Stimulated activated CD8-positive, alpha-beta memory T cell treated with anti-CD3 and anti-CD28 coated beads, Interleukin-7, amount 100 ng/mL, for 4 hours (primary cell): ENCODE measurements at places on chromosomes 12 and 14.

- no peak for DNase-seq
Measured at GRCh38 chr12:14902465-14902864, 16.8 kb upstream of the MGP start.

DNA sequence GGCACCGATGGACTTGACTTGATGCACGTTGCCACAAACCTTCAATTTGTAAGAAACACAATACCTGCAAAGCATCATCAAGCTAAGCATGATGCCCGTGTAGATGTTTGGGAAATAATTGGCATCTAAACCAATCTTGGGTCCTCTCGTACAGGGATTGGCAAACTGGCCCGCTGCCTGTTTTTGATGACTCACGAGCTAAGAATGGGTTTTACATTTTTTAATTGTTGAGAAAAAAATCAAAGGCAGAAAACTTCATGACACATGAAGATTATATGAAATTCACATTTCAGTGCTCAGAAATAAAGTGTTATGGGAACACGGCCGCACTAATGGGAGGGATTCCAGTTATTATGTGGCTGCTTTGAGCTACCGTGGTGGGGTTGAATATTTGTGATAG lies 10.9 kb downstream of the MTA1 start:
- no peak for DNase-seq

GRCh38 chr12:117152793-117153775 lies 37.2 kb downstream of the FBXO21 start:
- no peak for DNase-seq

- DNase-seq, result no peak
Measured at GRCh38 chr14:29028973-29029582, 262.5 kb downstream of the FOXG1 start.

- no peak for DNase-seq
Measured at GRCh38 chr12:69339999-69340398, 8.2 kb upstream of the LYZ start.

GRCh38 chr12:15904378-15904920 lies 6.7 kb upstream of the DERA start:
- no peak for DNase-seq

GRCh38 chr12:85445060-85445938 lies 165.3 kb downstream of the ALX1 start:
- no peak for DNase-seq

DNA sequence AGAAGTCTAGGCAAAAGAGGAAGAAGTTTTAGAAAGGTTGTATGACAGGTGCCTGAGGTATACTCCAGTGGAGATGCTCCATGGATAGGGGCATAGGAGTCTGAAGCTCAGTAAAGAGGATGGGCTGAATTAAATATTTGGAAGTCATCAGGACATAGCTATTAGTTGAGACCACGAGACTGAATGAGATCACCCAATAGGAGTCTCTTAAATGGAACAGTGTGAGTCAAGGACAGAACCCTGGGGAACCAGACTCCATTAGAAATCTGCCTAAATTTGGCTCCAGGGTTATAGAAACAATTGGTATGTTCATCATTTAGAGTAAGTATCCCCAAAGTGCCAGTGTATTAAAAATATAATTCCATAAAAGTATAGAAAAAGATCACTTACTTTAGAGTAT lies 172.6 kb downstream of the PRKCH start:
- DNase-seq, result no peak

GRCh38 chr12:57162553-57163125 lies 15.2 kb upstream of the LRP1-AS start:
- DNase-seq, result no peak

DNA sequence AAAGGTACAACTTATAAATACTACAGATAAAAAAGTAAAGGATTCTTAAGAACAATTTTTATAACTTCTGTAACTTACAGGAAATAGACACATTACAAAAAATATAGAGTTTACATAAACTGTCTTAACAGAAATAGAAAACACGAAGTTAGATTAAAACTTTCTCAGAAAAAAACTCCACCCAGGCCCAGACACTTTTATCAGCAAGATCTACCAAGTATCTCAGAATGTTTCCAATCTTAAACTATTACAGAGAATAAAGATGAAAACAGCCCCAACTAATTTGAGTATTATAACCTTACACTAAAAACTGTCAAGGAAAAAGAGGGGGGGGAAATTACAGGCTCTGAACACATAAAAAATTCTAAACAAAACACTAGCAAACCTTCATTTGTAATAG lies 8.2 kb downstream of the ZFC3H1 start:
- DNase-seq, result no peak

GRCh38 chr12:49928471-49928870 lies 22.1 kb upstream of the AQP2 start:
- DNase-seq, result no peak

DNA sequence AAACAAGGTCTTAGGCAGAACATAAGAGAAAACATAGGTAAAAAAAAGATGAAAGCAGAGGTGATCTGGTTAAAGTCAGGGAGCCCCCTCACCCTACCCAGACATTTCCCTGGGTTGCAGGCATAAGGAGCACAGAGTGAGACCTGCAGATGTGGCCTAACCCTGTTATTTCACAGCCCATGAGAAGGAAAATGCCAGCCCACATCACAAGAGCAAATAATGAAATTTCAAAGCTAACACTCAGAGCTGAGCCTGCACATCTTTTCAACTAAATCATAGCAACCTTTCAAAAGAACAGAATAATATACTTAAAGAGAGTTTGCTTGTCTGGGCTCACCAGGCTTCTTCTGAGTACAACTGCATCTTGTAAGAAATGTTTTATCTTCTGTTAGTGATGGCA lies 295.4 kb downstream of the RPAP3 start:
- DNase-seq, result no peak

DNA sequence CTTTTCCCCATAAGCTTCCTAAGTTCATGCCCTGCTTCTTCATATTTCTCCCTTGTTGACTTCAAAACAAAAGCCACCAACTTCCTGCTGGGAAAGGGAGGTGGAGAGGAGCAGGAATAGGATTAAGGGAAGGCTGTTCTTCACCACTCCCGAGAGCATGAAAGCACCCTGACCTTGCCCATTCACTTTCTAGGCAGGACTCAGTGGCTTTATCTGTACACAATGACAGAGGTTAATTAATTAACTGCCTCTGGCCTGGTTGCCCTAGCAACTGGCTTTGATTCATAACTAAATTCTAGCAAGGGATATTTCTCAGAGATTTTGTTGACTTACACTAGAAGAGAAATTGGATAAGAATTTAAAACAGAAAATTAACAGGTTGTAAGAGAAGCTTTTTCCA lies 396.8 kb downstream of the RPS29 start:
- DNase-seq, result no peak

GRCh38 chr12:69431591-69432222 lies 38.5 kb upstream of the FRS2 start:
- DNase-seq, result no peak

GRCh38 chr12:109544955-109545531 lies 28.3 kb downstream of the MMAB start:
- peak; percentile 11 for DNase-seq

- DNase-seq, result peak; percentile 29
Measured at GRCh38 chr12:104687823-104688573, 231.2 kb downstream of the CHST11 start.

DNA sequence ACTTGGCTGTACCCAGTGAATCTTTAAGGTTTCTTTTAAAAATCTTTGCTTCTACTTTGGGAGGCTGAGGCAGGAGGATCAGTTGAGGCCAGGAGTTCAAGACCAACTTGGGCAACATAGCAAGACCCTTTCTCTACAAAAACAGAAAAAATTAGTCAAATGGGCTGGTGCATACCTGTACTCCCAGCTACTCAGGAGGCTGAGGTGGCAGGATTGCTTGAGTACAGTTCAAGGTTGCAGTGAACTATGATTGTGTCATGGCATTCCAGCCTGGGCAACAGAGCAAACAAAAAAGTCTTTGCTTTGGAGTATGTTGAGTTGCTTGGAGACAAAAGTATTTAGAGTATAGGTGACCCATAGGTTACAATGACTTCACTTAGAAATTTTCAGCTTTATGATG lies 6.2 kb upstream of the DDX55 start:
- DNase-seq, result no peak

- DNase-seq, result no peak
Measured at GRCh38 chr14:72615451-72616121, 278.3 kb downstream of the DPF3 start.

GRCh38 chr14:31194661-31195060 lies 12.9 kb downstream of the HECTD1 start:
- DNase-seq, result no peak

DNA sequence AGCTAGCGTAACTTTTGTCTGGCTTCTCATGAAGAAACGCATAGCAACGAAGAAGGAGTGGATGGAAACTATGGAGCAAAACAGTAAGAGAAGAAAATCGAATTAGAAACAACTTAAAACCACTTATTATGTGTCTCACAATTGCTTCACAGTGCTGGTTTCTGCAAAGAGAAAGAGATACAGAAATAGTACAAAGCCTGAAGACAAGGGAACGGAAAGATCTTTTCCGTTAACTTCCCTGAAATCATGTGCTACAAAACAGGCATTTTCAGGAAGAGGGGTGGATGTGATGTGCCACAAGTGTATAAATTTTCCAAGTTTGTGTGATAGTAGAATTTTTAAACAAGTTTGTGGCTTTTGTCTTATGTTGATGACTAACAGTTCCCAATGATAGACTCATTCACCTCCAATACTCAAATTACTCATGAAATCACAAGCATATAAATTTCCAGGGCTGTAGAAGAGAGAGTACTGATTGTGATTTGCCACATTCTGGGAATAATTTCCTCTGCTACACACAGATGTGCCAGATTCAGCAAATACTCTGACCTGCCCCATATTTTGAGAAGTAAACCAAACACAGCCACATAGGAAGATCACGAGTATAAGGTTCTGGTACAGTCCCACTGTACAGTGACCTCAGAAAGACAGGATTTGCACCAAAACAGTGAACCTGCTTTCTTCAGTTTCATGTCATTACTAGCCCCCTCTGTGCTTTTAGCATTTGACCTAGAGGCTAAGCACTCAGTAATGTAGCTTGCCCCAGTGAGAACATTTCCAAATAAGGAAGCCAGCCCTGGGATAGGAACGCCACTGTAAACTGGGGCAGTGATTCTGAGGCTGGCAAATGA lies 41.4 kb upstream of the PPFIA2 start:
- no peak for DNase-seq

GRCh38 chr12:57063991-57064685 lies 14.2 kb upstream of the MYO1A start:
- DNase-seq, result peak; percentile 59
